NAMALWA (cell line): ENCODE measurements at places on chromosomes 2 and 18.
A peak's percentile ranks its signal among the peaks of the same experiment; 100 is the strongest.

GRCh38 chr2:187509667-187510417 lies 44.4 kb downstream of the TFPI start:
- DNase-seq = no peak

- no peak for DNase-seq
These were observed 188.3 kb upstream of the MYT1L start for GRCh38 chr2:2519381-2519780.

- DNase-seq = no peak
These were observed 197.1 kb downstream of the BCL11A start for GRCh38 chr2:60356346-60356745.

- DNase-seq = no peak
These were observed 33.2 kb downstream of the KCNS3 start for GRCh38 chr2:17911491-17912260.

DNA sequence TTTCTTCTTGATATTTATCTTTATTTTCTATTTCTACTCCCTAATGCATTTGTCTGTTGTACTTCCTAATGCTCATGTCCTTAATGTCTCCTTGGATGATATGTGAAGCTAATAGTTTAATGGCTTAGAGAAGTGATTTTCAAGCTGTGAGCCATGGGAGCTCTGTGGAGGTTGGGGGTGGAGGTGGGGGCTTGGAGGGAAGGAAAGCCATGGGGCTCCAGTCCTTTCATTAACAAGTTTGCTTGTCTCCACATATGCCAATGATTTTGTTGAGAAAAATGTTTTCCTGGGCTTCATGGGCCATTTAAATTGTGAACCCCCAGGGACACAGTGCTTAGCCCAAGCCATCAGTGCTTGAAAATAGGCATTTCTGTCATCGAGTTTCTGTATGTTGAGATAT lies 264.1 kb downstream of the SCG2 start:
- DNase-seq = no peak

DNA sequence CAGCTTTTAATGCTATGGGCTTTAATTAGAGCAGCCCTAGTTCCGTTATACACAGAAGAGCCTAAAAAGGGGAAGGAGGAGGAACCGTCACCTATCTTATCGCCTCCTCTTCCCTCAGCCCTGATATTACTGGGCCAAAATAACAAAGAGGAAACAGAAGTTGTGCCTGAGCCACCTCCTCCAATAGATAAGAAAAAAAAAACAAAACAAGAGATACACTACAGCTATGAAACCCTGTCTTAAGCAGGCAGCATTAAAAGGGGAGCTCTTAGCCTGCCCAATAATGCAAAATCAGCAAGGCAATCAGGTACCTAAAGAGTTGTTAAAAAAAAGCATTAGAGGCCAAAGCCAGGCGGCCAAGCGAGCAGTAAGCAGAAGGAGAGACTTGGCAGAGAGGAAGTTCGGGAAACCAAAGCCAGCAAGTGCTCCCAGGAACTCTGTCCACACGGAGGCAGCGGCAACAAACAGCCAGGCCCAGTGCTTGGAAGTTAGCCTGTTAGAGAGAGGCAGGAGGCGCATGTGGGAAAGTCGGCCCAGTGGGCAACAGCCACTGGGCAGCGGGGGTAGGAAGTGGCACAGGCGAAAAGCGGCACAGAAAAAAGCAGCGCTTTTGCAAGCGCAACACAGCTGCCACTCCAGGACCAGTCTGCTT lies 41.8 kb upstream of the PDK1 start:
- no peak for DNase-seq

- no peak for DNase-seq
These were observed 256.4 kb upstream of the FBXO11 start for GRCh38 chr2:48162742-48163141.

GRCh38 chr2:145094370-145094769 lies 574.5 kb upstream of the ZEB2 start:
- no peak for DNase-seq

DNA sequence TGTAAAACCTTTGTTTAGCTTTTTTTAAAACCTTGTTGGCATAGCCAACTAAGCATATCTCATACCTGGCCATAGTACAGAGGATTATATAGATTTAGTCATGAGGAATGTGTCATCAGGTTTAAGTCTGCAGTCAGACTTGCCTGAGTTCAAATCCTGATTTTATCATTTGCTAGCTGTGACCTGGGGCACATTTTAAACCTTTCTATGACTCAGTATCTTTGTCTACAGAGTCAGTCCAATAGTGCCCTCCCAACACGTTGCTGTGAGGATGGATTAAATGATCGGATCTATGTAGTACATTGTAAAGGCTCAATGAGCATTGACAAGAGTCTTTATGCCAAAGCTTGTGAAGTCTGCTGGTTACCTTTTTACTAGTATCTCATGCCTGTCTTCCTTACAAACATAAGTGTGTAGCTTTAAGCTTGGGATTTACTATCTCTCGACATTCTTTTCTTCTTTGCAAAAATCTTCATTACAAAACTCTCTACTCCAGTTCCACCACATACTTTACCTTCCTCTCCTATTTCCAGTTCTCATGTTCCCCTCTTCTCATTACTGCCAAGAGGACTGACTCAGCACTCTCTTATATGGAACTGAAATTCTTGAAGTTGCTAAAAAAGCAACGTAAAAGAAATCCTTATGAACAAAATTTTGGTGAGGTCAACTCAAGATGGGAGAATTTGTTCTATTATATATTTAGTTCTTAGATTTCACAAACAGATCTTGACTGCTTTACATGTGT lies 68.1 kb upstream of the RBMS1 start:
- no peak for DNase-seq

DNA sequence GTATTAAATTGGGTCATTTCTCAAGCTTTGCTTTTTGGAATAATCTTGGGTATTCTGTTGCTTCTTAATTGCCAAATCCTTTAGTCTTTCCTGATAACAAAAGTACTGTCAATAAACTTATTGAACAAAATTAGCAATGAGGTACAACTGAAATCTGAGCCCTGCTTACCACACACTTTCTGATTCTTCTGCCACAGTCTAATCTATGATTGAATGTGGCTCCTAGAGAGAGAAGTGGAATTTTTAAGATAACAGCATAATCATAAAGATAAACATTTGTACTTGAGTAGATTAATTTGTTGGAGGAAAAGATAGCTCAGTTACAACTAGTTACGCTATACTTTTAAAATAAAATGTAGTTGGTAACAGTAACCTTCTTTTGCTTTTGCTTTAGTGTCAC lies 354.8 kb downstream of the CELF4 start:
- DNase-seq = no peak

GRCh38 chr18:61924550-61924949 lies 31.7 kb upstream of the RNF152 start:
- no peak for DNase-seq

DNA sequence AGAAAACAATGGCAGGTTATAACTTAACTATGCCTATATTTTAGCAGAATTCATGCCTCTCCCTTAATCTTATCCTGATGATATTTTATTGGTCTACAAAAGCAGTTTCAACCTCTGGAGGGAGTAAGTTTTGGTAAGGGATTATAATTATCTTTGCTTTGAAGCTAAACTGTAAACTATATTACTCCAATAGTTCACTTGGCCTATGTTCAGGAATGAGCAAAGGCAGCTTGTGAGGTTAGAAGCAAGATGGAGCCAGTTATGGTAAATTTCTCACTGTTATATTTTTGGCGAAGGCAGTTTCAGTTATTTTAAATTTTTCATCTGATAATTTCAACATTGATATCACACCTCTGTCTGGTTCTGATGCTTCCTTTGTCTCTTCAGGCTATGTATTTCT lies 192.5 kb upstream of the RGPD4 start:
- DNase-seq = no peak

DNA sequence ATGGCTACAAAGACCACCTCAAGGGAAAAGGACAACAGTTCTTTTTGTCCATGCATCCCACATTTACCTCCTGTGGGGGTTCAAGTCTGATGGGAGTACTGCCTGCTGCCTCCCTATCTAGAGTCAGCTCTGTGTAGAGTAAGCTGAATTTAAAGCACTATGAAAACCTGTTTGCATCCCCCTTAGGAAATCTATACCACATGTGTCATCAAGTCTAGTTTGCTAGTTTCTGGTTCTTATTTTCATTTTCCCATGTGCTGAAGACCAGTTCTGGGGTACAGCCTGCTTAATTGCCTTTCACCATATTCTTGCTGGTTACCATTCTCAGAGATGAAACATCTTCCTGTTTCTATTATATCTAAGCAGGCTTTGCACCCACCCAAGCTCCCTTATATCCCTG lies 470.3 kb downstream of the MBD2 start:
- no peak for DNase-seq

DNA sequence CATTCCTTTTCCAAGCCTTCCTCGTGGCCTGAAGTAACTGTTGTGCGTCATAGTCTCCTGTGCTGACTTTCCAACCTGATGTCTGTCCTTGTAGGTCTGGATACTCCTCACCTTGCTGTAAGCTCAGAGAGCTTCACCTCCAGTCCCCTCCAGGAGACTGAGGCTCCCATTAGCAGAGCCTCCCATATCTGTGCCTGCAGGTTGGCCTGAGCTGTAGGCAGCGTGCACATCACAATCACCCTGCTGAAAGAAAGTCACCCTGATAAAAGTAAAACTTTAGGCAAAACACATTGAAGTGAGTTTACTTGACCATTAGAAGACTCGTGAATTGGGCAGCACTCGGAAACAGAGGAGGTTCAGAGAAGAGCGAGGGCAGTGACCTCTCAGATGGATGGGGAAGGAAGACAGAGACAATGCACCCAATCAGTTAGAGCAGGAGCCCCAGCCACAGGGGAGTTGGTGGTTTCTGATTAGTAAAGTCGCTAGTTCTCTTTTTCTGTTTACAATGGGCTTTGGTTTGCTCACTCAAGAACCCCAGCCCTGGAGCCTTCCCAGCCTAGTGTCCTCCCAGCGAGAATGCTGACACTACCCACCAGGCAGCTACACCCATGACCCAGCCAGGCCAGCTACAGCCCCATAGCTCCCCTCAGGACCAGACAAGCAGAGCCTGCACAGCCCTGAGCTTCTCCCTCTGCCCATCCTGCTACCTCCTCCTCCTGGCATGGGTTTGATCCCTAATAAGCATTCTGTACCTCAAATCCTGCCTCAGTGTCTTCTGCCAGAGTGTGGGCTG lies 12.1 kb upstream of the TPO start:
- no peak for DNase-seq

- no peak for DNase-seq
These were observed 73.3 kb upstream of the PPP1CB start for GRCh38 chr2:28678175-28678855.

DNA sequence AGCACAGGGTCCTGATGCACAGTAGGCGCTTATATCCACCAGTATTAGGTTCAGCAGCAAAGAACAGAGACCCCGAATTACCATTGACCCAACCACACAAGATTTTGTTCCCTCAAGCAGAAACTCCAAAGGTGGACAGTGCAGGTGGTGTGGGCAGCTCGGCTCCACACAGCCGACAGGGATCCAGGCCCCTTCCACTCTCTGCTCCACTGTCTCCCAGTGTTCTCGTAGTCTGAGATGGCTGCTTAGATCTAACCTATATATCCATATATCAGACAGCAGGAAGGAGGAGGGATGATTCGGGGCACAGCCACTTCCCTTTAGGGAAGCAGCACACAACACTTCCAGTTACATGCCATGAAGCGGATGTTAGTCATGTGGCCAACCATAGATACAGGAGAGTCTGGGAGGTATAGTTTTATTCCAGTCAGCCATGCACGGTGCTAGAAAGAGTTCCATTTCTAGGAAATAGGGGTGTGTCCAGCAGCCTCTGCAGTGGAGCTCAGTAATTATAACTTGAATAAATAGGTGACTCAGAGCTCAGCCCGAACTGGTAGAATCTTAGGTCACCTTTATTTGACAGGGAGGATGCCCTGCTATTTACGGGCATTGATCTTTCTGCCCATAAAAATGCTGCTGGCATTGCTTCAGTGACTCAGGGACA lies 158.9 kb downstream of the TWIST2 start:
- no peak for DNase-seq

- peak; percentile 71 for DNase-seq
These were observed 63.3 kb upstream of the GALNT5 start for GRCh38 chr2:157194097-157194688.

GRCh38 chr18:49682173-49682802 lies 120.4 kb downstream of the LIPG start:
- no peak for DNase-seq

GRCh38 chr18:79439628-79440023 lies 43.9 kb downstream of the NFATC1 start:
- no peak for DNase-seq

- no peak for DNase-seq
These were observed 929 bp upstream of the CREG2 start for GRCh38 chr2:101388232-101388631.

DNA sequence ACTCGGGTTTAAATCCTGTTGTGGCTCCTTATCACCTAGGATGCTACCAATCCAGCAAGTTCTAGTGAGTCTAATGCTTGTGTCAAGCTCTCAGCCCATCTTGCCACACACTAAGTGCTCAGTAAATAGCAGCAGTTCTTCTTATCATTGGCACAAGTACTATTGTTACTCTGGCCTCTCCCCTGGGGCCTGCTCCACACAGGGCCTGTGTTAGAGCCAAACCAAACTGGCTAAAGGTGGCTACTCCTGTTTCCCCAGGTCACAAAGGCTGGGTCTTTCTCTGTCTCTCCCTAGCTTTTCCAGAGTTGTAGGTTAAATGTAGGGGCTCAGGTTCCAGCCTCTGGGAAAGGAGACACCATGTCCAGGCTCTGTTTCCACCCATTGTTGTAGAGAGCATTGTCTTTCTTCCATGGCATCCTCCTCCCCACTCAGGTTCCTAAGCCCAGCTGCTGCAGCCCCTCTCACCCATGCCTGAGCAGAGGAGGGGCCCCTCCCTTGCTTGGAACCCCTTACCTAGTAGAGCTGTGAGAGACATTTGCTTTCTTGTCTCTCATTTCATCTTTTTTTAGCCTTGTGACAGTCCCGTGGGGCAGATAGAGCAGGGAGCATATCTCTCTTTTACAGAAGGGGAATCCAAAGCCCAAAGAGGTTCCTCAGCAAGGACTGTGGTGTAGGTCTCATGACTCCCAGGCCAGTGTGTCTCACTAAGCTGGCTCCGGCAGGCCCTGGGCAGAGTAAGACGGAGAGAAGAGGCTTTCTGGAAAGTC lies 56.4 kb upstream of the OTOF start:
- no peak for DNase-seq

- no peak for DNase-seq
These were observed 102.0 kb upstream of the PXDN start for GRCh38 chr2:1846046-1847015.

DNA sequence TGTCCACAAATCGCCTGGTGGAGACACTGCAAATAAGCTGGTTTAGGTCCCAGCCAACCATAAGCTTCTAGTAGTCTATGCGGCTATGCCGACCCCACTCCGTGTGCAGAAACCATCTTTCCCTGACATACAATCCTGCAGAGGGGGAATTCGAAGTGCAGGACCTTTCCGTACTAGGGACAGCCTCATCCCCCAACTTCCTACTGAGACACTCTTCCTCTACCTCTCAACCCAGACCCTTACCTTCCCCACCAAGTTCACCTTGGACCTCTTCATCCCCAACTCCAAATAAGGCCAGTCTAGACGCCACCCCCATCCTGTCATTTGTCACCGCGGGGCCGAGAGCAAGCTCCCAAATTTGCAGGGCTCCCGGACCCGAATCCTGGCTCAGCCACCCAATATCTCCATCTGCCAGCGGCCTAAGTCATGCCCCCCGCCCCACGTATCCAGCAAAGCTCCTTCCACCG lies 496 bp downstream of the SUCLG1 start:
- peak; percentile 27 for DNase-seq
